ENCODE measurements at places on chromosomes 2 and 18.
A peak's percentile ranks its signal among the peaks of the same experiment; 100 is the strongest.

DNA sequence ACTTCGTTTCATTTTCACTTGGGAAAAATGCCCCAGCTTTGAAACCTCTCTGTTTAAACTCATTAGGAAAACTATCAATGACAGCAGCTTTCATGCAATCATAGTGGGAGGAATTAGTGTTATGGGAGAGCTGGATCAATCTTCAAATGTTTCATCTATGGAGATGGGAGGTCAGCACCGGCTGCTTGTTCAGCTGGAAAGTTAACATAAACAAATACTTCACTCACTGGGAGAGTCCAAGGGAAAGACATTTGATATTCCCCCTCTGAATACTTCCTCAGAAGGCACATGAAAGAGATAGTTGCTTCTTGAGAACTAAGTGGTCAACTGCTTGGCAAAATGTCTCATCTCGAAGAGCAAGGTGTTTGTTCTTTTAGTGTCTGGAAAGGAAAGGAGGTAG, 7.3 kb downstream of the LYPD1 start:
- DNase-seq: no peak

- no peak for DNase-seq
These were observed 49.6 kb upstream of the ZNF638 start for GRCh38 chr2:71281950-71282349.

GRCh38 chr2:133710613-133711012, 142.3 kb upstream of the NCKAP5 start:
- DNase-seq: no peak

GRCh38 chr2:239326831-239327535, 73.8 kb downstream of the HDAC4 start:
- DNase-seq: no peak

DNA sequence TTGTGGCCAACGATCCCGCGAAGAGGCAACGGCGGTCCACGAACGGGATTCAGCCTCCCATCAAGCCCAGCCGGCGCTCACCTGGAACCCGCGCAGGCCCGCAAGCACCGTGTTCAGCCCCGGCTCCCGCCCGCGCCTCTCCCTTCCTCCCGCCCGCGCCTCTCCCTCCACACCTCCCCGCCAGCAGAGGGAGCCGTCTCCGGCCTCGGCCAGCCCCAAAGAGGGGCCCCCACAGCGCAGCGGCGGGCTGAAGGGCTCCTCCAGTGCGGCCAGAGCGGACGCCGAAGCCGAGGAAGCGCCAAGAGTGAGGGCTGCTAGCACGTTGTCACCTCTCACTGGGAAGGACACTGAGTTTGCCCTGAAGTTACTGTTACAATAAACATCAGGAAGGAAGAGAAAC, 55.3 kb upstream of the LAPTM4A start:
- peak; percentile 81 for DNase-seq

DNA sequence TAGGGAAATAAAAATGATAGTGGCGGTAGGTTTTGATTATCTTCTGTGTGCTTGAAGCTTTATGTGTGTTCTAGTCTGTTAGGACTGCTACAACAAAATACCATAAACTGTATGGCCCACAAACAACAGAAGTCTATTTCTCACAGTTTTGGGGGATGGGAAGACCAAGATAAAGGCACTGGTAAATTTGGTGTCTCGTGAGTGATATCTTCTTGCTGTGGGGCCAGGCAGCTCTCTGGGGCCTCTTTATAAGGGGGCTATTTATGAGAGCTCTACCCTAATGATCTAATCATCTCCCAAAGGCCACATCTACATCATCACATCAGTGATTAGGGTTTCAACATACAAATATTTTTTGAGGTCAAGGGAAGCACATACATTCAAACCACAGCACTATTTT, 86.8 kb upstream of the SPHKAP start:
- DNase-seq: no peak

DNA sequence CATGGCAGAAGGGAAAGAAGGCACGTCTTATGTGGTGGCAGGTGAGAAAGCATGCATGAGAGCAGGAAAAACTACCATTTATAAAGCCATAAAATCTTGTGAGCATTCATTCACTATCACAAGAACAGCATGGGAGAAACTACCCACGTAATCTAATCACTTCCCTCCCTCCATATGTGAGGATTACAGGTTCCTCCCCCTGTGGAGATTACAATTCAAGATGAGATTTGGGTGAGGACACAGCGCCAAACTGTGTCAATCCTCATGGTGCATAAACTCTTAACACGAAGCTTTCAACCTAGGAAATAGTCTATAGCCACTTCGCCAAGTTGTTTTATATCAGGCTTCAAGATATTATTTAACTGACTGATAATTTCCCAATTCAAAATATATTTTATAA, 595.5 kb downstream of the FBXO15 start:
- no peak for DNase-seq

- DNase-seq: no peak
These were observed 796.4 kb upstream of the CDH2 start for GRCh38 chr18:28973324-28973723.

DNA sequence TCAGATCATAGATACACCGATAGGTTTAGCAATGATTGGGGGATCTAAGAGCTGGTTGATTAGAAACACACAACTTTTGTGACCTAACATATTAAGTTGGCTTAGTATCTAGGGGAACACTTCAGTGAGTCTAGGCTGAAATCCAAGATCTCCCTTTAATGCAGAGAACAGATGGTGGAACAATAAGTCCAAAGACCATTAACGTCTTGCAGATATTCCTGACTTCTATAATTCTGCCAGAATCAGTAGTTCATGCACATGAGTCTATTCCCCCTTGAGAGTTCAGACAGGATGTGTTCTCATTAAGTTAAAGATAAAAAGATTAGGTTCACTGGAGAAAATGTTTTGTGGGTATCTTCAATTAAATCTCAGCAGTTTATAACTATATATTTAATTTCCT, 506.5 kb downstream of the TSN start:
- DNase-seq: no peak

DNA sequence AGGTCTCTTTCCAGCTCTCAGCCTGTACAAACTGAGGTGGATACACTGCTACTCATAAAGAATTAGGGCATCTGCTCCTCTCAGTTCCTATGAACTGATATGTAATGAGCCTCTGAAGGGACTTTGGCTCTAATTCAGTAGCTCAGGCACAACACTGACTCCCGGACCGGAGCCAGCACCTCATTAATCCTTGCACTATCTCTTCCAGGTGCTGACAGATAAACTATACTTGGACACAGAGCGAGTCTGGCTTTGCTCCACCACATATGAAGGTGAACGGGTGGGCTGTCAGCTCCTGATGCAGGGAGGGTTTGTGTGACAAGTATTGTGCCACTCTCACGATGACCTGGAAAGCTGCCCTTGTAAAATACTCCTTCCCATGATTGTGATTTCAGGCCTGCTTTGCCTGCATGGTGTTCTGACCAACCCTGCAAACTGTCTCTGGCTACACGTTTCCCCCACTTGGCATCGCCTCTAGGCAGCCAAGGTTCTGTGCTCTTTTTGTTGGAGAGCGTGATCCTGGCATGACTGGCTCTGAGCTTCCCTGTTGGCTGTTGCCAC, 111.6 kb upstream of the LMAN1 start:
- no peak for DNase-seq

DNA sequence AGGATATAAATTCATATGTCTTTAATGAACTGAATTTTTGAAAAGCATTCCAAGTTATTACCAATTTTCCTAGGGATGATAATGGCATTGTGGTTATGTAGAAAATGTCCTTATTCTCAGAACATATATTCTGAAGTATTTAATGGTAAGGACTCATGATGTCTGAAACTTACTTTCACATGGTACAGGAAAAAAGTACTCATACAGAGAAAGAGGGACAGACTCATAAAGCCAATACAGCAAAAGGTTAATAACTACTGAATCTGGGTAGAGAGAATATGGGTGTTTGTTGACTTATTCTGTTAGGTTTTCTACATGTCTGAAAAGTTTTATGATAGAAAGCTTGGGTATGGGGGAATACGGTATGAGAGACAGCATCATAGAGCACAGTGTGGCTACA, 84.3 kb upstream of the SERTAD2 start:
- DNase-seq: no peak

- DNase-seq: peak; percentile 67
These were observed 776 bp upstream of the SPEG start for GRCh38 chr2:219433666-219434467.

DNA sequence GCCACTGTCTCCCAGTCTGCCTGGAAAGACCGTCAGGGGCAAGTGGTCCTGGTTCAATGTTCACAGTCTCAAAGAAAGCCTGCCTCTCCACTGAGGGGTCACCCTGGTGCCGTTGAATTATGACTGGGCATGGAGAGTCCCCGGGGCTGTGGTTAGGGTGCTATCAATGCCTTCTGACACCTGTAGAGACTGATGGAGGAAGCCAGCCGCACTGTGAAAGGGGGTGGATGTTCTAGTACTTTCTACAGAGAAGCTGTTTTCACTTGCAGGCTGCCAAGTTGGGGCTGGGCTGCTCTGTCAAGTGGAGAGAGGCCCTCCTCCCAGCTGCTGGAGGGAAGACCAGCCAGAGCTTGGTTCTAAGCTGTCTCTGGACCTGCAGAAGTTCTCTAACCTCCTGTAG, 80.5 kb downstream of the BCL2L11 start:
- no peak for DNase-seq

GRCh38 chr2:168849610-168850009, 40.6 kb downstream of the SPC25 start:
- peak; percentile 0 for DNase-seq

GRCh38 chr2:218252509-218253231, 8.1 kb upstream of the GPBAR1 start:
- no peak for DNase-seq

DNA sequence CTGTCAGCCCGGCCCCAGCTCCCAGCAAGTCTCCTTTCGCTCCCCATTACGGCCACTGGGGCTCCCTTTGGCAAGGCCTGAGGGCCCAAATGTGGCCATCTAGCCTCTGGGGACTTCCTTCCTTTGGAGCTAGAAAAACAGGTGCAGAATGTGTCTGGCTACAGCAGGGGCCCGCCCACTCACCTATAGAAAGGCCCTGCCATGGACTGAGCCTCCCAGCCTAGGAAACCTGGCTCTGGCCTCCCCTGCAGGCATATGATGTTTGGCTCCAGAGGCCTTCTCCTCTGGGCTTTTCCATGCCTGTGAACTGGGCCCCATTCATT, 55.3 kb upstream of the ALPP start:
- DNase-seq: no peak

DNA sequence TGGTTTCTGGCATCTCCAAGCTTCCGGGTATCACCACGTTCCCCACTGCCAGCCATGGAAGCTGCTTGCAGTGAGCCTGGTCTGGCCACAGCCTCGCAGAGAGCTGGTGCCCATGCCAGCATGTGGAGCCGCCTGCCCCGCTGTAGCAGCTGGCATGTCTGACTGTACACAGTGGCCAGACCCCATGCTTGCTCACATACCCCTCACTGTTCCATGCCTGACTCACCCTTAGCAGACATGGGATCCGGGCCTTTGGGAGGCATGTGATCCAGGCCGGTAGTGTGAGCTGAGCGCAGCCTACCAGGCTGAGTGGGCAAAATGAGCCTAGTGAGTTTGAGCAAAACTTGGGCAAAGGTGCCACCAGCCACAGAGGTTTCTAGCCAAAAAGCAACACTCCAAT, 18.8 kb upstream of the RPRD1A start:
- no peak for DNase-seq

DNA sequence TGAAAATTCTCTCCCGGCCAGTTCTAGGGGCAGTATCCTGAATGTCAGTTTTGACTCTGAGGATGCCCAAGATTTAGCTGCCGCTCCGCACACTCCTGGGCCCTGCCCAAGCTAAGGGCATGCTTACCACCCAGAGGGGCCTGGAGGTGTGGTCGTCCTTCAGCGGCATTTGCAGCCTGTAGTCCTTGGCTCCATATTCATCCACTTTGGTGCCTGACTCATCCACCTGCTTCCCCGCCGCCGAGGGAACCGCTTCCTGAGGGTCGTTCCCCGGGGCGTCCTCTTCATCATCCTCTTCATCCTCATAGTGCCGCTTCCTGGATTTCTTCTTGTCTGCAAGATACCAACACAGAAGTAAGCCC, 577 bp downstream of the ERCC3 start:
- no peak for DNase-seq

DNA sequence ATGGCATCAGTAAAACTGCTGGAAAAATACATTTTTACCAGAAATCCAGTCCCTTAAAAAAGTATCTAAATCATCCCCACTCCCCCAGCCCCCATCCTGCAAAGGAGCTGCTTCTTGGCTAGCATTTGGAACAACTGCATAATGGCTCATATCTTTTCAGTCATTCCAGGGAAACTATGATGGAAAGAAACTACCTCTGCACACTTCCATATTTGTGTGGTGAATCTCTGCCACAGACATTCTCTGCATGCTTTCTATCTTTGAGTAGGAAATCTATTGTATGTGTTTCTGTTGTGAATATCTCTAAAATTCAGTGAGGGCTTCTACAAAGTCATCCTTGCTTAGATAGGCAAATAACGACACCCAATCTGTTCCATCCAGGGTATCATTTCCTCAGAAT, 632.3 kb downstream of the LRP1B start:
- no peak for DNase-seq

GRCh38 chr2:152134488-152135280, 35.8 kb upstream of the CACNB4 start:
- DNase-seq: no peak

DNA sequence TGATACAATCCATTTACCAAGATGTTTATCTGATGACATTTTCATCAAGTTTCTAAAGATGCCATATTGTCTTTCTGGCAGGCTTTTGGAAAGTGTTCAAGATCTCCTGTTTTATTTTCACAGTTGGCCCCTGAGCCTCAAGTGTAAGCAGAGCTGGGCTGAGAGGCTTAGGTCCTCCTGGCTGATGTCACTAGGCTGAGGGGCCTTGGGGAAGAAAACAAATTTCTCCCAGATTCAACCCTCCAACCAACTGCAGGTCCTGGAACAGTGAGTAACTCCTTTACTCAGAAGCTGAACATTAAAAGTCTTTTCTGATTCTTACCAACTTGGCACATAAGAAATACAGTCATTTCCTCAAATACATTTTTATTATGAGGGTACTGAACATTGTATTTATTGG, 14.9 kb upstream of the IL1RL1 start:
- DNase-seq: no peak

- DNase-seq: no peak
These were observed 175.2 kb downstream of the TGIF1 start for GRCh38 chr18:3624935-3625741.

- DNase-seq: peak; percentile 87
These were observed 403 bp downstream of the MAP2 start for GRCh38 chr2:209424199-209424701.

DNA sequence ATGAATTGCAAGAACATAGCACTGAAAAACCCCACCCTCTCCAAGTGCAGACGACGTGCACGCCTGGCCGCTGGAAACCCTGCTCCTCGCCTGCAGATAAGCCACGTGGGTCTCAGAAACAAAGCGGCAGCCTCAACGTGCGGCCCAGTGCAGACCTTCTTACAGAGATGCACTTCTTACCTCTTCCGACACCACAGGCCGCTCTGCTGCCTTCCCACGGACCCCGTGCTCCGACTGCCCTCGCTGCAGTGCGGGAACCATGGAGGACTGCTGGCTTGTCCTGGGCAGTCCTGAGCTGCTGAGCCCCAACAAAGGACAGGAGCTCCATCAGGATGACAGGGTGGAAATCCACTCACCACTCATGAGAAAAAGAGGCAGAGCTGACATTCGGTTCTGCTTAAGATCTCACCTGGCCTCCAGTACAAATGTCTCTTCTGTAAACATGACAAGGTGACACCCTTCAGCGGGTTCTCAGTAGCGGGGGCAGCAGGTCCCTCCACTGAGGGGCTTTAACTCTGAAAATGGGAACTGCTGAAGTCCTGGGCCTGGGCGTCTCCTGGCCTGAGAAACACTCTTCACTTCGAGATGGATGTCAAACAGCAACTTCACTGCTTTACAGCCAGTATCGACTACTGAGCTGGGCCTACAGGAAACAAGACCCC, 6.2 kb downstream of the COPS9 start:
- DNase-seq: no peak

GRCh38 chr18:51253476-51253875, 56.0 kb upstream of the MEX3C start:
- no peak for DNase-seq
